IMR-90 (cell line): ENCODE measurements at places on chromosomes 5 and 9.

GRCh38 chr9:94567271-94567670, 12.4 kb downstream of the PCAT7 start:
- DNase-seq = no peak

DNA sequence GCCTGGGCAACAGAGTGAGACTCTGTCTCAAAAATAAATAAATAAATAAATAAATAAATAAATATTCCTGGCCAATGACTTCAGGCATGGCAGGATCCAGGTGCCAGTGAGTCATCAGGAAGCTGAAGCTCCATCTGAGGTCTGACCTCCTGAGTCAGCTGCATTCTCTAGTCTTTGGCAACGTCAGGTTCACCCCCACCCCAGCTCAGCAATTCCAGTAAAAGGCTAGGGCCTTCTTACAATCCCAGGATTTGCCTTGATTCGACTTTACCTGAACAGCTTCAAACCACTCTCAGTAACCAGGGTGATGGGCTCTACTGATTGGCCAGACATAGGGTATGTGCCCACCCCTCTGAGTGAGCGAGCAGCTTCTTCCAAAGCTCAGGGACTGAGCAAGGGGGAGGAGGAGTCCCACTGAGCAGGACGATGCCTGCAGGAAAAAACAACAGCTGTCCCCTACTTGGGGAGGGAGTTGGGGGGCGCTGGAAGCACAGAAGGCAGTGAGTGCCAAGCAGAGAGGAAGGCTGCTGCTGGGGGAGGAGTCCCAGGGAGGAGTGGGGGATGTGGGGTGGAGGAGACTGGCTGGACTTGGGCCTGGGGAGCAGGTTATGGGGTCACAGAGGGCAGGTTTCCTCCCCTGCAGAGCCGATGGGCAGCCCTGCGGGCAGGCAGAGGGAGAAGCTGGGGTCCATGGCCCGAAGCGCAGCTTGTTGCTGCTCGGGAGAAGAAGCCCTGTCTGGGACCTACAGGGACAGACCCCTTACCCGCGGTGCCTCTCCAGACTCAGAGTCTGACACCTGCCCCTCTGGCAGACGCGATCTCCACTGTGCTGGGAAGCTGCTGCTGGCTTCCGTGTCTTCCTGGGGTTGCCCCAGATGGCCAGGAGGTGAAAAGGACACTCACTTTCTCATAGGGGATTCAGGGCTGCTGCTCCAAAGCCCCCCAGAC, 25.9 kb upstream of the UNC5A start:
- peak; percentile 78 for DNase-seq

- no peak for DNase-seq
Measured at GRCh38 chr9:34773955-34774354, 64.0 kb upstream of the CCL21 start.

GRCh38 chr5:148923023-148923422, 96.6 kb downstream of the ADRB2 start:
- no peak for DNase-seq

DNA sequence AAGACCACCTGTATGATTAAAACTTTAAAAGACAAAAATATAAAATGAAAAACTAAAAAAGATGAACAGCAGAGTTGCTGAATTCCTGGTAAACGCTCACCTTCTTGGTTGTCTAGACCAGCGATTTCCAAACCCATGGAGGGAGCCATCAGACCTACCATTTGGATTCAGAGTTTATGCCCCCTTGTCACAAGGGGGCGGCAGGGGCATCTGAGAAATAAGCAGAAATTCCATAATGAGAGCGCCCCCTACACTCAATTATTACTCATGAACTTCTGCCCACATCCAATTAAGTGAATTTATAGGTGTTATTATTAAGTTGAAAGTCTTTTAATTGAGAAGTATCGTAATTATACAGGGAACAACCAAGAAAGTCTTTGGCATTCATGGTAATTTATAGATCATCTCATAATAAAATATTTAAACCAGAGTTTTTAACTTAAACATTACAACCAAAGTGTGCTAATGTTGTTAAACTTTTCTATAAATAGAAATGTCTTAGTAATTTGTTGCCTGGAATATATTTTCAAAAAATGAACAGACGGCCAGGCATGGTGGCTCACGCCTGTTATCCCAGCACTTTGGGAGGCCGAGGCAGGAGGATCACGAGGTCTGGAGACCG, 35.2 kb upstream of the SPATA31C2 start:
- DNase-seq = peak; percentile 73

- DNase-seq = peak; percentile 33
Measured at GRCh38 chr9:127397646-127398274, 791 bp downstream of the SLC2A8 start.

DNA sequence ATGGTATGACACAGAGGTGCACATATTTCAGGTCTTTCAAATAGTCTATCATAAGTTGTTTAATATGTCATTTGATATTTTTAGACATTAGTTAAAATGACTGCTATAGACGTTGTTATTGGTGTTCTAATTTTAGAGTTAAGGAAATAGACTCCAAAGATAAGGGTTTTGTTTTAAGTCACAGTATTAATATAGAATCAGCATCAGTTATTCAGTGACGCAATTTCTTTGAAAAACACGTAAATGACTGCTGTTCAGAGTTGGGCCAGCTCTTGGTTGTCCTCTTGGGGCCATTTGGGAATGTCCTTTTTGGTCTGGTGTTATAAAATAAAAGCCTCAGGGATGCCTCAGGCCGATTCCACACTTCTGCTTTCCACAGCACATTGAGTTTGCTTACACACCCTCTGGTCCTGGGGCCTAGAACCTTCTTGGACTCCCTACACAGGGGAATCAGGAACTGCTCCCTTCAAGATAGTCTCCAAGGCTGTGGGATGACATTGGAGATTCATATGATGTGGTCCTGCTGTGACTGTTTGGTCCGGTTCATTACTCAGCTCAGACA, 14.3 kb downstream of the OTULIN start:
- no peak for DNase-seq

DNA sequence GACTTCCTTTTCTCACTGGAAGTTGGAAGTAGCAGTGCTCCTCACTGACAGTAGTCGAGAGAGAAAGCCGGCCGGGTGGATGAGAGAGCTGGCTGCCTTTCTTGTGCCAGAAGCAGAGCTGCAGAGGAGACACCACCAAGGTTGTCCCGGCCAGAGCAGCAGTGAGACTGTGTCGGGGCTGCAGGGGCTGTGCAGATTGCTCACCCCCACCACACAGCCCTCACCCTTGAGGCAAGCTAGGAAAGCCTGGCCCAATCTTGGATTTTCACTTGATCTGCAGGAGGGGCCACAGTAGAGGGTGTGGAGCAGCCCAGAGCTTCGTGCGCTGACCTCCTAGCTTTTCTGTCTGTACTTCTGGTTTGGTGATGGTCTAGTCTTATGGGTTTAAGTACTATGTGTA, 9.1 kb downstream of the OSMR start:
- no peak for DNase-seq

- DNase-seq = no peak
Measured at GRCh38 chr5:173846929-173847501, 41.1 kb upstream of the CPEB4 start.

GRCh38 chr5:120174089-120174488, 290.0 kb upstream of the PRR16 start:
- no peak for DNase-seq

DNA sequence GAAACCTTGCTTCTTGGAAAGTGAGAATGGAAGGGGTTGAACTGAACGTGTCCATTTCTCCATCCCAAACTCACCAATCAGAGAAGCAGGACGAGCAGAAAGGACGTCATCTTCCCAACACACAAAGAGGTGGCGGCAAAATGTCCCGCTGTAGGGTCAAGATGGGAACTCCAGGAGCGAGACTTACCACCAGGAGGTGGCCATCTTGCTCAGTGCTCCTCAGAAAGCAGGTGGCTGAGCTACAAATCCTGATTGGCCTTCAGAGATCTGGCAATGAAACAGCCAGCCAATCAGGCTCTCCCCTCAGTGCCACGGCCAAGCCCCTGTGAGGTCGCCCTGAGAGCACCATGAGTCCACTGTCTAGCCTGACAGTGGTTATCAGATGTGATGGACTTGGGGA, 259.0 kb downstream of the NDUFS4 start:
- DNase-seq = no peak

DNA sequence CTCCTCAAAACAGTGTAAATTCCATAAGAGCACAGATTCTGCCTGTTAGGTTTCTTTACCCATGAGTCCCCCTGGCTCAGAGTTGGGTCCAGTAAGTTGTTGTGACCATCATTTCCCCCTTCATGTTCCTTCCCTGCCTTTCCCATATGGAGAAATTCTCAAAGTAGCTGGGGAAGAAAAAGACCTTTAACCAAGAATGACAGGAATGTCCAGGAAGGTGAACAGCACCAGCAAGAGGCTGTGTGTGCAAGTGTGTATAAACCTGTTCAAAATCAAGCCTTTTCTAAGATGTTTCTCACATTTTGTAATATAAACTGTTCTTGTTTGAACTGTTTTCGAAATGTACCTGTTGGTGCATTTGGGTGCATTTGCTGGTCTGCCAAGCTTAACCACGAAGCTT, 238.2 kb downstream of the SLIT3 start:
- DNase-seq = no peak

DNA sequence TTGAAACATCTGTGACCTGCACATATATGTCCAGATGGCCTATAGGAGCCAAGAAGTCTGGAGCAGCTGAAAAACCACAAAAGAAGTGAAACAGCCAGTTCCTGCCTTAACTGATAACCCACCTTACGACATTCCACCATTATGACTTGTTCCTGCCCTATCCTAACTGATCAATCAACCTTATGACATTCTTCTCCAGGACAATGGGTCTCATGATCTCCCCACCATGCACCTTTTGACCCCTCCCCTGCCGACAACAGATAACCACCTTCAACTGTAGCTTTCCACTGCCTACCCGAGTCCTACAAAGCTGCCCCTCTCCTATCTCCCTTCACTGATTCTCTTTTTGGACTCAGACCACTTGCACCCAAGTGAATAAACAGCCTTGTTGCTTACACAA, 233.8 kb downstream of the CCDC171 start:
- DNase-seq = no peak

- DNase-seq = no peak
Measured at GRCh38 chr9:135136991-135137832, 49.7 kb downstream of the OLFM1 start.

- no peak for DNase-seq
Measured at GRCh38 chr9:129406278-129407225, 214.3 kb downstream of the C9orf50 start.
